ENCODE measurements at places on chromosomes 12 and 14.

- DNase-seq = no peak
These were observed 2.1 kb downstream of the WSB2 start for GRCh38 chr12:118058881-118059280.

DNA sequence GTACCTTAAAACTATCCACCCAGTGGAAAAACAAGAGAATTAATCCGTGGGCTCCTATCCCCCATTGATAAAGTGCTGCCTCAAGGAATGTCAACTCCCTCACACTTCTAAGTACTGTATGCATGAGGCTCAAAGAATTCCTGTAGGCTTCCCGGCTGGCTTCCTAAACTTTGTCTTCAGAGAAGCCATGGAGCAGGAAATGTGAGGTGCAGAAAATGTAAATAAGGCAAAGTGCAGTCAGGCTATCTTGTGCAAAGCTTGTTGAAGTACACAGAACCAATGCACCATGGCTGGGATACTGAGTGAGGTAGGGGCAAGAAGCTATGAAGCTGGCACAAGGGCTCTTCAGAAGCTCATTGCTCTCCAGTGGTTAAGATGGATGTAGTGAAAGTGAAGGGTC is 611.0 kb downstream of the FSCB start:
- DNase-seq = no peak

DNA sequence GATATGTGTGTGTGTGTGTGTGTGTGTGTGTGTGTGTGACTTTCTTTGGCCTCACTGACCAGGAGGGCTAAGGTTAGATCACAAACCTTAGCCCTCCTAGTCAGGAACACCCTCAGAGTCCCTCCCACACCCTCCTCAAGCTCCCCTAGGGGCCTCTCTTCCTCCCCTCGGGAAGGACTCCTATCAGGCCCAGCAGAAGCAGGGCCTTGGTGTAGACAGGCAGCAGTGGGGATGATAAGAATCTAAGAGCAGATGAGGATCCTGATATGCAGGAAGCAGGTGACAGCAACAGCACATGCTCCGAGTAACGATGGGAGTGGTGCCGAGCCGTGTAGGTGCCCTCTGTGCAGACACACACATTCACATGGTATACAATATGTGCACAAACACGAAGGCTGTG is 20.7 kb downstream of the PLEK2 start:
- DNase-seq = no peak

DNA sequence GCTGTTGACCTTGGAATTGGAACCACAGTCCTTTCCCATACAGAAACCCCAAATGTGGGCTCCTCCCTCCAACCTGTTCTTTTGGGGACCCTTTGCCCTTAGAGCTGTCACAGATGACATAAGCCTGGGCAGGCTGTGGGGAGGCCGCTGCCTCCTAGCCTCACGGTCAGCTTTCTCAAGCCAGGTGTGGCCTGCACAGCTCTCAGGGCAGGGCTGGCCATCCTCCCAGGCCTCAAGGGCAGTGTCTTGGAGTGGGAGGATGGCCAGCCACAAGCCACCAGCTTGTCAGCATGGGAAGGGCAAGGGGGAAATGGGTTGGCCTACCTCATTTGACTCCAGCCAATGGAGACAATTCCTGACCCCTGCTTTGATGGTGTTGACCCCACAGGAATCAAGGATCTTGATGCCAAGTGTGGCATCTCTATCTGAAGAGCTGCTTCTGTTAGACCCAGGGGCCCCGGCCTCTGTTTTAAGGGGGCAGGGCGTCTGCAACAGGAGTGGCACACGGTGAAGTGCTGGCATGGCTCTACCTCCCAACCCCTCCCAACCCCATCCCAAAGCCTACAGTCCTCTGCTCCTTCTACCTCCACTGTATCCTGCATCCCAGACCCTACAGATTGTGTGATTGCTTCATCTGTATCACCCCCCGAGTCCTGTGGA is 11.5 kb downstream of the CBLN3 start:
- DNase-seq = no peak

DNA sequence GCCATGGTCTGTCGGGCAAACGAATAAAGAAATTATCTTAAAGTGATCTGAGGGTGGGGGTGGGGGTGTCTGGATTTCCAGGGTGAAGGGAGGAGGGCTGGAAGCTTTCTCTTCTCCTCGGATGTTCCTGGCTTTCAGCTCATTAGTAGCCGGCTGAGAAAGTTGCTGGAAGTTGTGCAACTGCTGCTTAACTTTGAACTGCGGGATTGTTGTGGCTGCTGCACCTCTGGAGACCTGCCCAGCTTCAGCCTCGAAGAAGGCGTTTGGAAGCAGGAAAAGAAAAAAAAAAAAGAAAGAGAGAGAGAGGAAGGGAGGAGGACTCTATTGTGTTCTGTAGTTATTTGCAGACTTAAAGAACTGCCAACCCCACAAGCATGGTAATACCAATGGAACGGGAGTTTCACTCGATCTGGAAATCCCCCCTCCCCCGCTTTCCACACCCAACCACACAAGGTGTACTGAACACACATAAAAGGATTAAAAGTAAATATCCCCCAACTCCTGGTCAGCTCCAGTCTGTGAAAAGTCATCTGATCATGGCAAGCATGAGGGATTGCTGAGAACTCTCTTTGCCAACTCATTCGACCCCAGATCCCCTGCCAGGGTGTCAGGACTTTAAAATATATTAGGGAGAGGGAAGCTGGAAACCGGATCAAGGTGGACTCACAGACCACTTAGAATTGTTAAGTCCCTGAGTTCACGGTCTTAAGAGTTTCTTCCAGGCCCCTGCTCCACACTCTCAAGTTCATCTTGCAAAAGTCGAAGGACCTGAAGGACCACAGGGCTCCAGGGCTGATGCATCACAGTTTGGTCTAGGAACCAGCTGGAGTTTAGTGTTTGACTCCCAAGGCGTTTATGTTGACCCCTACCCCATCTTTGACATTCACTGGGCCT is at the start of gene RASSF9:
TSS of gene RASSF9 (minus strand) at position 213 of the 894 bp plus-strand sequence. CDS start at position 5, 208 bp downstream.
- peak; percentile 46 for DNase-seq

- no peak for DNase-seq
These were observed 63.6 kb downstream of the STXBP6 start for GRCh38 chr14:24986206-24986893.

DNA sequence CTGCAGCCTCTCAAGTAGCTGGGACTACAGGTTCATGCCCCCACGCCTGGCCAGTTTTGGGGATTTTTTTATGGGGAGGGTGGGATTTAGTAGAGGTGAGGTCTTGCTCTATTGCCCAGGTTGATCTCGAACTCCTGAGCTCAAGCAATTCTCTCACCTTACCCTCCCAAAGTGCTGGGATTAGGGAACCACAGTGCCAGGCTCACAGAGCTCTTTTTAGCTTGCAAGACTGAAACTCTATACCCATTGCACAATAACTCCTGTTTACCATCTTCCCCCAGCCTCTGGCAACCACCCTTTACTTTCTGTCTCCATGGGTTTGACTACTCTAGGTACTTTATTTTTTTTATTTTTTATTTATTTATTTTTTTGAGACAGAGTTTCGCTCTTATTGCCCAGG is 25.7 kb upstream of the CDK17 start:
- DNase-seq = no peak

Measured in fibroblast of skin of back (primary cell).